A549 treated with GW870086 at 1 μM for 4 hours (cell line): ENCODE measurements at places on chromosomes 7 and 10. TPM values are rescaled to one million over a fixed set of nuclear protein-coding genes. Genes with fewer than 3 reads are reported as not detected.

The CACNB2 gene
- total RNA-seq = not detected in 5 replicates

The PIK3AP1 gene
- 0.67 to 1.2 TPM (median 1.0 TPM) in 5 replicates for total RNA-seq

The FAM131B gene
- total RNA-seq = 0.27 to 0.65 TPM (median 0.40 TPM) in 5 replicates

The IFIT2 gene
- total RNA-seq = 2.0 to 3.3 TPM (median 2.6 TPM) in 5 replicates

The OR9A2 gene
- total RNA-seq = not detected in 5 replicates

The WNT16 gene
- 0.15 to 0.33 TPM (median 0.23 TPM) in 5 replicates for total RNA-seq

The ADRA2A gene
- 0.03 to 0.14 TPM (median 0.07 TPM) in 5 replicates for total RNA-seq

The GPR26 gene
- total RNA-seq = not detected in 5 replicates

The TAS2R5 gene
- 0.37 to 0.51 TPM (median 0.41 TPM) in 5 replicates for total RNA-seq

The MRPS17 gene
- total RNA-seq = 24.5 to 34.0 TPM (median 27.6 TPM) in 5 replicates

The TET1 gene
- 0.27 to 0.72 TPM (median 0.58 TPM) in 5 replicates for total RNA-seq

The MRLN gene
- total RNA-seq = not detected in 5 replicates

The DOCK1 gene
- total RNA-seq = 18.3 to 25.8 TPM (median 23.5 TPM) in 5 replicates

The SUV39H2 gene
- total RNA-seq = 18.9 to 23.0 TPM (median 20.8 TPM) in 5 replicates

The DYNC1I1 gene
- 0.19 to 0.41 TPM (median 0.23 TPM) in 4 of 5 replicates, not detected in the other for total RNA-seq

The NPSR1 gene
- not detected in 5 replicates for total RNA-seq

The PSMA2 gene
- total RNA-seq = 196 to 218 TPM (median 201 TPM) in 5 replicates

The VGF gene
- total RNA-seq = 12.8 to 27.7 TPM (median 17.7 TPM) in 5 replicates

The LRIT1 gene
- not detected in 5 replicates for total RNA-seq

The TUBB8 gene
- 0.10 to 0.12 TPM in 2 of 5 replicates, not detected in the others for total RNA-seq

The LGI1 gene
- total RNA-seq = not detected in 5 replicates

The MYH16 gene
- 0.32 to 0.70 TPM (median 0.39 TPM) in 5 replicates for total RNA-seq

The GPR22 gene
- total RNA-seq = not detected in 5 replicates

The NUTM2A gene
- total RNA-seq = 0.10 to 0.21 TPM (median 0.16 TPM) in 3 of 5 replicates, not detected in the others

The ABCC2 gene
- 126 to 164 TPM (median 138 TPM) in 5 replicates for total RNA-seq

The IKZF1 gene
- not detected in 5 replicates for total RNA-seq

The FAM24A gene
- total RNA-seq = not detected in 5 replicates

The ARHGEF35 gene
- total RNA-seq = 0.25 to 0.49 TPM (median 0.33 TPM) in 5 replicates

The CYP2C18 gene
- 0.05 to 0.08 TPM (median 0.07 TPM) in 3 of 5 replicates, not detected in the others for total RNA-seq

The LDB3 gene
- total RNA-seq = 0.03 to 0.07 TPM (median 0.04 TPM) in 4 of 5 replicates, not detected in the other

The MSRB2 gene
- 11.1 to 16.9 TPM (median 15.9 TPM) in 5 replicates for total RNA-seq

The GTF2IRD1 gene
- 19.4 to 25.3 TPM (median 24.3 TPM) in 5 replicates for total RNA-seq
